AG04449 (cell line): ENCODE measurements at places on chromosomes 12 and 14.
A peak's percentile ranks its signal among the peaks of the same experiment; 100 is the strongest.

- no peak for DNase-seq
Measured at GRCh38 chr14:72708708-72709475, 185.0 kb downstream of the DPF3 start.

DNA sequence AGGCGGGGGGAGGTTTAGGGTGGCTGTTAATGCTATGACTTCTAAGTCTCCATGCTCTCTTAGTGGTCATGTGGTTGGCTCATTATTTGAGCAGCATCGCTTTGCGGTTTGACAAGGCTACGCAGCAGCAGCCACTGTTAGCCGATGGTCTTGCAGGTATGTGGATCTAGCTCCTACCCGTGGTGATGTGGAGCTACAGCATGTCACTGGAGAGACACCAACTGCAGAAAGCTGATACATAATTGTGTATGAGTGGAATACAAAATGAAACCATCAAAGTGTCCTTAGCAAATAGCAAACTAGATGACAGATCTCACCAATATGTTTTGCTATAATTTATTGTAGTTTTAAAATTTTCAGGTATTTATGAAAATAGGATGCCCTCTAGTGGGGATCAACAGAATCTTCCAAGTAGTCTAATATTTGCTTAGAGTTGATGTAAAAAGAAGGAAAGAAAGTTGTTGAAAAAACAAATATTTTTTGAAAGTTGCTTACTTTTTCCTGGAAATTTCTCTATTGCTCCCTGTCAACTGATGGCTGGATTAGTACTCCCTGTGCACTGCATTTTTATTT, 94.9 kb downstream of the NAV3 start:
- DNase-seq, result peak; percentile 94

GRCh38 chr12:29734734-29735133, 49.0 kb downstream of the TMTC1 start:
- no peak for DNase-seq

GRCh38 chr14:38212111-38212510, 4.4 kb downstream of the SSTR1 start:
- DNase-seq, result no peak

GRCh38 chr12:116677202-116677661, 60.6 kb downstream of the SPRING1 start:
- DNase-seq, result no peak

DNA sequence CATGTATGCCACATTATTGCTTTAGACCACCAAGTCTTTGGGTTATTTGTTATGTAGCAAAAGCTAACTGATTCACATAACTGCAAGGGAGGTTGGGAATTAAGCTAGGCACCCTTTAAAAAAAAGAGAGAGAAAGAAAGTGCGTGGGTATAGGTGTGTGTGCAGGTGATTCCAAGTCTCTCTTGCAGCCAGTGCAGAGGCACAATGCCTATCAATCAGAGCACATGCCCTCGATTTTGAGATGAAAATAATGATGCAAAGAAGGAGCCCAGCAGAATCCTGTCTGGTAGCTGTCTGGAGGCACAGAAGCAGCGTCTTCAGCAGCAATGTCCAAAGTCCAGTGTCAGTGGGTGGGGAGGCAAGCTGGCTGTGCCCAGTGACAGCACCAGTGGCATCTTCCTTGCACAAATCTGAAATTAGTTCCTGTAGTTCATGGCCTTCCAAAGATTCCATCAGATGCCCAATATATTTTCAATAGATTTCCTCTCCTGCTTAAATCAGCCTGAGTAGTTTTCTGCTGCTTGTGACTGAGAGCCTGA, 62.4 kb upstream of the TBPL2 start:
- no peak for DNase-seq

DNA sequence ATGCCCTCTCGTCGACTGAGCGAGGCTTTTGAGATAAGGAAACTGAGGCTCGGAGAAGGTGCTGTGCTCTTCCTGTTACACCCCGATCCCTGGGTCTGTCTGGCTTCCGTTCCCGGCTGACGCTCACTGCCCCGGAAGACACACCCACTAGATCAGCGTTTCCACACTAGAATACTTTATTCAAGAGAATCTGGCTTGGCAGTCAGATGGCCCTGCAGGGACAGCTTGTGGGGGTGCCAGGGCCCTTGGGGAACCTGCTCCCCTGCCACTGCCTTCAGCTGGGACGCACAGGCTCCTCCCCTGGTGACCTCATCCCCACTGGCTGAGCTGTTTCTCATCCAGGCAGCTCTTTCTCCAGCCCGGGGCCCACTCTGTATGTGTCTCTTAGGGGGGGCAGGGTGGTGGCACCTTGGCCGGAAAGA, 13.7 kb downstream of the PGF start:
- no peak for DNase-seq

GRCh38 chr14:38012056-38012455, 195.6 kb upstream of the SSTR1 start:
- DNase-seq, result no peak

DNA sequence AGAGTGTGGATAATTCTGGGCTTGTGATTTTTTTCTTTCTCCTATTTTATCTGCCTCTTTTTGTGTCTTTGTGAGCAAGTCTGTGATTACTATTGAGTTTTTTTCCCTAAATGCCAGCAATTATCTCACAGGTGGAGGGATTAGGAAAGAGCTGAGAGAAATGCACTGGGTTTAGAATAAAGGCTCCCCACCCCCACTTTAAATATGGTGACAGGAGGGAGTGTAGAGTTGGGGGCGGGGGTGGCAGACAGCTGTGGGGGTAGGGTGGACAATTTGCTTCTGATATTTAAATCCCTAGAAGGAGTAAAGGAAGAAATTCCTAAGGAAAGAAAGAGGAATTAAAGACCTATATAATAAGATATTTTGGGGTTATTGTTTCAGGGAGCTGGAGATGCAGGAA, 145.9 kb downstream of the NRXN3 start:
- DNase-seq, result no peak

GRCh38 chr12:57190037-57190436, 26.6 kb upstream of the NXPH4 start:
- DNase-seq, result no peak

DNA sequence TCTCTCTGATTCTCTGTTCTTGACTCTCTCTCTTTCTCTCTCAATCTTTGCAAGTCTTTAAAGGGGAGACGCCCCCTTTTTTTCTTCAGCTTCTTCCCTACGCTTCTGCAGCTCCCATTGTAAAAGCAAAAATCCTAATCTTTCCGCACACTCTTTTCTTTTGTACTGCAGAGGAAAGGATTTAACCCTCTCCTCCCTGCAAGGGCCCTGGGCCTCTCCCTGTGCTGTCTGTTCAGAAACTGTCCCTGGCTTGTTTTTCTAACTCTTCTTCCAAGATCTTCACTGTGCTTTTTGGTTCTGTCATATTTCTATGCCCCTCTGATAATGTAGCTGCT, 10.9 kb upstream of the SALL2 start:
- no peak for DNase-seq

GRCh38 chr12:111409403-111409779, 3.7 kb downstream of the SH2B3 start:
- no peak for DNase-seq

- DNase-seq, result no peak
Measured at GRCh38 chr12:109567296-109567695, 6.0 kb downstream of the MMAB start.

DNA sequence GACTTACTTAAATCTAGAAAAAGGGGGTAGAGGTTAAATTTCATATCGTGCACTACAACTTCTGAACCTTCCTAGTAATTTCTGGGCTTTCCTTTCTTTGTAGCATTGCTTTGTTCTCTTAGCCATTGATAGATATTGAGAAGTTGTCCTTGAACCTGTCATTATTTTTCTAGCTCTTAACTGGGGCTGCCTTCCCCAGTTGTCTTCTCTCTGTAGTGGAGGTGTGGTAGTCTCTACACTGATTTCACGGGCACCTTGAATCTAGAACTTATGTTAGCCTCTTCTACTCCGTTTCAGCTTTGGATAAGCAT, 504.0 kb downstream of the PCNX1 start:
- DNase-seq, result no peak

GRCh38 chr12:85266356-85266755, 13.7 kb upstream of the ALX1 start:
- DNase-seq, result no peak

DNA sequence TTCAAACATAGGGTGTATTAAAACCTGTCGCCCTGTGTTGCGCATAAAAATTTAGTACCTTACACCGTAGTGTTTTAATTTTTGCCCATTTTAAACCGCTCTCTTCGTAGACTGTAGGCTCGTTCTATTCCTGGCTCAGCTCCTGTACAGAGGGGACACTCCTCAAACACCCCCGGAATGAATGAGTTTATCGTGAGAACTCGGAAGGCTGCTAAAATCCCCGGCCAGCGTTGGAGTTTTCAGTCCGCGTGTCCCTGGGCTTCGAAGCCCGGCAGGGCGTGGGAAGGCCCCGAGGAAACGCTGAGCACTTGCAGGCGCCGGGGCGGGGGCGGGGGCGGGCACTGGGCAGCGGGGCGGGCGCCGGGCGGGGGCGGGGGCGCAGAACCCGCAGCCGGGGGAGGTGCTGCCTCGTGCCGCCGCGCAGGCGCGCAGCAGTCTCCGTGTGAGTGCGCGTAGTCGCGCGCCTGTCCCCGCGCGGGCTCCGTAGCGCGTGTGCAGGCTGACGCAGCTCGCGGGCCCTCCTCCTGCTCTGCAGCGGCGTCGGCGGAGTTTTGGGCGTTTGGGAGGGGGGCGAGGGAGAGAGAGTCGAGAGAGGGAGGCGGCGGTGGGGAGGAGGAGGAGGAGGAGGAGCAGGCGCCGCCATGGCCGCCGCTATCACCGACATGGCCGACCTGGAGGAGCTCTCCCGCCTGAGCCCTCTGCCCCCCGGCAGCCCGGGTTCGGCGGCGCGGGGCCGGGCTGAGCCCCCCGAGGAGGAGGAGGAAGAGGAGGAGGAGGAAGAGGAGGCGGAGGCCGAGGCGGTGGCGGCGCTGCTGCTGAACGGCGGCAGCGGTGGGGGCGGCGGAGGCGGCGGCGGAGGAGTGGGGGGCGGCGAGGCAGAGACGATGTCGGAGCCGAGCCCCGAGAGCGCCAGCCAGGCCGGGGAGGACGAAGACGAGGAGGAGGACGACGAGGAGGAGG, at the start of gene AEBP2:
TSS of gene AEBP2 (plus strand) at position 434 of the 960 bp plus-strand sequence. CDS start at position 642, 208 bp downstream.
- peak; percentile 70 for DNase-seq

GRCh38 chr12:30582943-30583342, 112.7 kb downstream of the IPO8 start:
- no peak for DNase-seq

DNA sequence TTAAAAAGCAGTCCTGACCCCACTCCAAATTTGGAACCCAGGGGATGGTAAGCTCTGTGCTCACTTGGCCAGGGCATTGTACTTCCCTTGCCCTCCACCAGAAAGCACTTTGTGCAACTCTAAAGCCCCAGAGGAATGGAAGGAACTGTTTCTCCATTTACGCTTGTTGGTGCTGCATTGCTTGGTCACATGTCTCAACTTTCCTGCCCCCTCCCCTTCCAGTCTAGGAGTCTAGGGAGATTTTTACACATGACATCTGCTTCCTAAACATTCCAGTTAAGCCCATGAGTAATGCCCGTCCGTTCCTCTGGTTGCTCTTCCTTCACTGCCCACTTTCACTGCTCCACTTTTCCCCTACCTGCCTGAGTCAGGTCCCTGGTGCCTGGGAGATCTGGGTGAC, 92.6 kb upstream of the MAP1LC3B2 start:
- DNase-seq, result no peak

DNA sequence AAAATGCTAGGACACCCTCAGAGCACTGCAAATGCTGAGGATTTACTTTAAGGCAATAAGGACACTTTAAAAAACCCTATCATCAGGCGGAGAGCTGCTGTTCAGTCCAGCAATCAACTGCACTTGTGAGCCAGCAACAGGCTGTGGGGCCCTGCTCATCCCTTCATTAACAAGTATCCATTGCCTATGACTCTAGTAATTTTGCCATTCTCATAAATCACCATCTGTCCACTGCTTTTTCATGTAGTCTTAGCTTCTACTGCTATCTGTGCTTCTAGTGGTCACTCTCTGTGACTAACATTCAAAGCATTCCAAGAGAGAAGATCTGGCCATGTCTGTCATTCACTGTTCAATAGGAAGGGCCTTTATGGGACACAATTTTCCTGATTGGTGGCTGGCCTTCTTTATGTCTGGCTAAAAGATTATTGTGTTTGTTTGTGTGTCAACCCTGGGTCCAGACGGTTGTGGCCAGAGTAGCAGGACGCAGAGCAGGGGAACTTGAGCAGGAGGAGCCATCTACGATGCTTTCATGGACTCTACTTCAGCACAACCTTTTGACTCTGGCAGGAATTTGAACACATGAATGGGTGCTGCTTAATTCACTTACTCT, 3.6 kb upstream of the KRAS start:
- DNase-seq, result no peak
